ENCODE measurements at places on chromosomes 12 and 14. TPM values are rescaled to one million over a fixed set of nuclear protein-coding genes. Genes with fewer than 3 reads are reported as not detected.

PRR13 gene
- 110 TPM for total RNA-seq

NGB gene
- not detected for total RNA-seq

DNA sequence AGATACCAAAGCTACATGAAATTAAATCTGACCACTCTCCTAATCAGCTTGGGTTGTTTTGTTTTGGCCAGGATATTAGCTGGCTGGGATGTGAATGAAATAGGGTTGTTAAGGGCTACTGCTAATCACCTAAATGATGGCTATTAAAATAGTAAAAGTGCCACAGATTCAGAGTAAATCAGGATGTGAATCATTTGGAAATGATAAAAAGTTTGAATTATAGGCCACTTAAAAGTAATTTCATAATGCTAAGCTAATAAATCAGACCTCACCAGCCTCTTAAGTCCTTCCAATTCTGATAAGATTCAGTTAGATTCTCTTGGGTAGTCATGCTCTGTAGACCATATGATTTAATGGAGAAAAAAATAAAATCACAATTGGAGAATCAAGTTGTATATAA, 12.0 kb downstream of the HELB start:
- no peak for DNase-seq

- DNase-seq: no peak
Measured at GRCh38 chr12:24047326-24047725, 97.9 kb upstream of the SOX5 start.

All from H4 (cell line).